Thyroid gland (tissue), 4 donors: ENCODE measurements at places on chromosomes 6 and 20. TPM values are rescaled to one million over a fixed set of nuclear protein-coding genes. Genes with fewer than 3 reads are reported as not detected.

DNA sequence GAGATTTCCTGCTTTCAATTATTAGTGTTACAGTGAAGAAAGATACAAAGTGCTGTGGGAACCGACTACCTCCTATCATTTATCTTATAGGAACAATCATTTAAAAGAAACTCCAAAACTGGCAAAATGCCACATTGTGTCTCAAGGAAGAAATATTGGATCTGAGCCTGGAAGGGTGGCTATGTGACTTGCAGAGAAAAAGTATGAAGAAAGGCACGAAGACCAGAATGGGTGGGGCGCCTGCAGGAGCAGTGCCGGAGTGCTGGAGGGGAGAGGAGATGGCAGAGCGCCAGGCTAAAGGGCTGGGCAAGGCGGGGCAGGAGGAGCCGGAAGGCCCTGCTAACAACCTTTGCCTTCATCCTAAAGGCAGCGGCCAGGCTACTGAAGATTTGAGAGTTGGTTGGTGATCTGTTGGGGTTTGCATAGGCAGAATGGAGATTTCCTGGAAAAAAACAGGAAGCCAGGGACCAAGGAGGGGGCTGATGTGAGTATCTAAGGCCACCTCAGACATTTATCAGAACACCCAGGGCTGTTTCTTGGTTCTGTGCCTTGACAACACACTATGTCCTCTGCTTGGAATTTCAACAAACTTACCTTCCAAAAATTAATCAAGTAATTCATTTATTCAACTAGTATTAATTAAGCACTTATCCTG, 125.6 kb downstream of the MAFB start:
- no peak overlapping the region for H3K4me3 ChIP-seq
- H3K36me3 ChIP-seq, result no peaks in the 10 kb centered on the region
- DNase-seq, result peak; percentile 78
- H3K27me3 ChIP-seq, result no peaks in the 10 kb centered on the region
- H3K27ac ChIP-seq, result no peak overlapping the region

DNA sequence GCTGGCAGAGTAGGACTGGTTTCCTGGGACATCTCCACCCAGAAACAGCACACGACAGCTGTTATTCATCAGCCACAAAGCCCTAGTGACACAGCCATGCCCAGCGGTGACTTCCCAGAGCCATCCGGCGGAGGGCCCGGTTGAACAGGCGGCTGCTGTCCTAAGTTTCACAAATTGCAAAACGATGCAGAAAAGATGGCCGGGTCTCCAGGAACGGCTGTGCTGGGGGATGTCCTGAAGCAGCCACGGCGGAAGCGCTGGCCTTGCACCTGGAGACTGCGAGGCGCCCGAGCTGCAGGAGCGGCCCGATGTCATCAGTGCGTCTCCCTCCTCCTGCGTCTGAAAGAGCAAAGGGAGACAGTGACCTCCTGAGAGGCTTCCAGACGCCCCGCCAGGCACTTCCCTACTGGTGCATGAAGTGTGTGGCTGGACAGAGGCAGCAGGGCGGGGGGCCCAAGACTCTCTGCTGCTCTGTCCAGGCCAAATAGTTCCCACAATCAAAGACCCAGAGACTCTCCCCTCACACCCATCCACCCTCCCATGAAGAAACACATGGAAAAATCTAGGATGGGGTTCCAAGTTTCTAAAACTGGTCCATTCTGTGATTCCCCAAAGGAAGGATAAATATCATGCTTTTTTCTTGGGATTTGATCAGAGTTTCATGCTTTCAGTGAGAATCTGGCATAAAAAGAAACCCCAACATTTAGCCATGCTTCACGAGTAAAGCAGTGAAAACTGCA, 44.0 kb downstream of the SSR1 start:
- DNase-seq, result no peak
- peaks cover 7% of the 10 kb centered on the region for H3K4me1 ChIP-seq
- H3K36me3 ChIP-seq, result no peaks in the 10 kb centered on the region
- H3K27ac ChIP-seq, result no peak overlapping the region
- no peak overlapping the region for H3K4me3 ChIP-seq
- no peaks in the 10 kb centered on the region for H3K27me3 ChIP-seq

- H3K4me1 ChIP-seq, result no peaks in the 10 kb centered on the region
- H3K36me3 ChIP-seq, result no peaks in the 10 kb centered on the region
- H3K27me3 ChIP-seq, result no peaks in the 10 kb centered on the region
- H3K4me3 ChIP-seq, result no peak overlapping the region
- H3K27ac ChIP-seq, result no peak overlapping the region
- DNase-seq, result peak; percentile 8
Measured at GRCh38 chr6:80872199-80872950, 765.9 kb downstream of the BCKDHB start.

- no peaks in the 10 kb centered on the region for H3K36me3 ChIP-seq
- DNase-seq, result no peak
Measured at GRCh38 chr6:53330137-53330536, 18.6 kb downstream of the ELOVL5 start.

DNA sequence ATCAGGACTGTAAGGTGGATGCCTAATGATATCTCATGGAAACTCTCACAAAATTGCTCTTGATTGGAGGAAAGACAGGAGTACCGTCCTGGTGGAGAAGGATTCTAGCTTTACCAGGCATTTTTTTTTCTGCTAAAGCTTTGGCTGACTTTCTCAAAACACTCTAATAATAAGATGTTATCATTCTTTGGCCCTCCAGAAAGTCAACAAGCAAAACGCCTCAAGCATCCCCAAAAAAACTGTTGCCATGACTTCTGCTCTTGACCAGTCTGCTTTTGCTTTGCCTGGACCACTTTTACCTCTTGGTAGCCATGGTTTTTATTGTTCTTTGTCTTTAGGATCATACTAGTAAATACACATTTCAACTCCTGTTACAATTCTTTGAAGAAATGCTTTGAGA, 55.5 kb upstream of the RUNX2 start:
- H3K27ac ChIP-seq, result no peak overlapping the region
- H3K36me3 ChIP-seq, result no peaks in the 10 kb centered on the region

GRCh38 chr6:89596056-89596455, 42.5 kb downstream of the LYRM2 start:
- no peaks in the 10 kb centered on the region for H3K36me3 ChIP-seq
- no peaks in the 10 kb centered on the region for H3K4me1 ChIP-seq
- H3K27ac ChIP-seq, result no peak overlapping the region
- H3K27me3 ChIP-seq, result no peaks in the 10 kb centered on the region
- no peak for DNase-seq
- H3K4me3 ChIP-seq, result no peak overlapping the region

- no peak overlapping the region for H3K27ac ChIP-seq
- H3K4me3 ChIP-seq, result no peak overlapping the region
- H3K4me1 ChIP-seq, result no peaks in the 10 kb centered on the region
- no peaks in the 10 kb centered on the region for H3K36me3 ChIP-seq
Measured at GRCh38 chr20:45059022-45059728, 41.8 kb downstream of the KCNS1 start.

DNA sequence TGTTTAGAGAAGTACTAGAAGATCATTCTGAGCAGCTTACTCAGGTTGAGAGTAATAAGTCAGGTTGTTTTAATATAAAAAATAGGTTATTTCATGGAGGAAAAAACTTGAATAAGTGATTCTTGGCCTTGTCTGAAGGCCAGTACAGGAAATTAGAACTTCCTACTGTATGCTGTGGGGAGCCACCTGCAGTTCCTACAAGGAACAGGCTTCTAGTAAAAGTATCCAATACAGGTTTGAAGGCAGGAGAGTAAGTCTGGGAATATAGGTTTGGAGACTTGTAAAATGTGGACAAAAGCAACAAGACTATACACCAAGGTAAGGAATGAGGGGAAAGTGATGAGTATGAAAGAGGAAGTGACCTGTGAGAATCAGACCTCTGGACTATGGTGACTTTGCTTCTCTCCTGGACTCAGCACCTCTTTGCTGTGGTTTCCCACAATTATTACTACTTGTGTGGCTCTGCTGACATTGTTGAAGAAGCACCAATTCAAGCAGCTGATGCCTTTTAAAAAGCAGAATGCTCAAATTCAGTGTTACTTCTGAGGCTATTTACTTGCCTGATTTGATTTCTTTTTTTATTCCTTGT, 278.6 kb downstream of the TBC1D7 start:
- H3K36me3 ChIP-seq, result no peaks in the 10 kb centered on the region
- no peak for DNase-seq
- no peaks in the 10 kb centered on the region for H3K4me1 ChIP-seq
- H3K4me3 ChIP-seq, result no peak overlapping the region
- no peaks in the 10 kb centered on the region for H3K27me3 ChIP-seq
- H3K27ac ChIP-seq, result no peak overlapping the region

DNA sequence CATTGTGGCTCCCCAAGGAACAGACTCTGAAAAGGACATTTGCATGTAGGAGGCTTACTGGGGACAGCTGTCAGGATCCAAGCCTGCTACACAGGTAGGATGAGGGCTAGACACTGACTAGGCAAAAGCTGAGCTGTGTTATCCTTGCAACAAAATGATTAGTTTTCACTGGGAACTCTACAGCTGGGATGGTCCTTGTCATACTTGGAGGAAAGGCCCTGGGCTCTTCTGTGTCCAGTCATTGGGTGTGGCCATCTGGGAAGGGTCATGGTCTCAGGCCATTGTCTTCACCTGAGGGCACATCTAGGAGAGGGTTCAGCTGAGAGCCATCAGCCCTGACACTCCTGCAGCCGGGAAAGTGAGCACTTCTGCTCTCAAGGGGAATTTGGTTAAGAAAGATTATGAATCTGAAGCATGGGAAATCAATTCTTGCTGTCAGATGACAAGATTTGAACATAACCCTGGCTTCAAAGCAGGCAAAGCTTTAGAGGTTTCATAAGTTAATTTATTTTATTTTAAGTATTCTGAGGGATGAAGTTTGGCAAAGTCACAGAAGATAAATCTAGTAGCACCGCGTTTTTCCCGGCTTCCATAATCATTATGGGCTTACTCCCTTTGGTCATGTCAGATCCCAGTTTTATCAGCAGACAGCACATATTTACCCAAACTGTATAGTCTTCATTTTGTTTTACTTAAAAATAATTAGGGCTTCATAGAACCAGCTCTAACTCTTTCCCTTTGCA, 78.4 kb upstream of the SLC22A23 start:
- no peaks in the 10 kb centered on the region for H3K4me1 ChIP-seq
- H3K4me3 ChIP-seq, result no peak overlapping the region
- DNase-seq, result no peak
- no peaks in the 10 kb centered on the region for H3K27me3 ChIP-seq
- no peak overlapping the region for H3K27ac ChIP-seq
- H3K36me3 ChIP-seq, result no peaks in the 10 kb centered on the region

DNA sequence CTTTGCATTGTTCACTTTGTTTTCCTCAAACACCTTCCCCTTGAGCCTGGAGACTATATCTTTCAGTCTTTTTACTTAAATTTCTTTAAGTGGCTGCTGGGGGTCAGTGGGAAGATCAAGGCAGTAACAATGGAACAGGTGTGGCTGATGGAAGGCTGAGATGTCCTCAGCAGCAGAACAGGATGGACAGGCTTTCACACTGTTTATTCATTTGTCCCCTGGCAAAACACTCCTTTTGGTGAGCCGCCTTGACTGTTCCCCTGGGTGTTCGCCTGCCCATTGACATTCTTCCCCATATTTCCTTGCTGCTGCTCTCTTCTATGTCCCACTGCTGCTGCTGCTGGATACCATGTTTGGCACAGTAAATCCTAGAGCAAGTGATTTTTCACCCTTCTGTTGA, 38.1 kb downstream of the RNF144B start:
- H3K27ac ChIP-seq, result peak overlapping the region; percentile 79
- DNase-seq, result peak; percentile 29
- H3K4me3 ChIP-seq, result no peak overlapping the region

DNA sequence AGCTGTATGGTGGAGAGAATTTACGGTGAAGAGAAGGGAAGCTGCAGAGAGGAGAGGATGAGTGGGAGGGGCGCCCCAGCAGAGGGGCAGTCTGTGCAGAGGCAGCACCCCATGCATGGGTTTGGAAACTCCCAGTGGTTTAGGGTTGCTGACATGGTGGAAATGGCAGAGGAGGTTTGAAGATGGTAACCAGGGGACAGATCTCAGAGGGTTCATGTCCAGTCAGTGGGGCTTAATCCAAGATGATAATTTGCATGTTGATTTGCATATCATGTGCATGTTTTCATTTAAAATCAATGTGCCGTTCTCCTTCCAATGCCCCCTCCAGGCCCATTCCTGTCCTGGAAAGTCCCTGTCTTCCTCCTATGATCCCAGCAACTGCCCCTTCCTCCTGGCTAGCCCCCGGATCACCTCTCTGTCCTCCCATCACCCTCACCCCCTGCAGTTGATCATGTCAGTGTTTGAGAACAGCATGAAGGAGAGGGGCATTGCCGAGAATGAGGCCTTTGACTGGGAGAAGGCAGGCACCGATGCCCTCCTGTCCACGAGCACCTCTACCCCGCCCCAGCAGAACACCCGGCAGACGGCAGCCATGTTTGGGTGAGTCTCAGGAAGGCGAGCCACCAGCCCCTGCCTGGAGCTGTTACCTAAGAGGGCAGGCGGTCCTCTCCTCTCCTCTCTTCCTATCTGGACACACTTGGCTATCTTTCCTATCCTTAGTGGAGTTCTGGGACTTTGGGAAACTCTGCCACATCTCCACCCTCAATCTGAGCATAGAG, 14.3 kb downstream of the TTBK1 start:
- H3K27ac ChIP-seq, result no peak overlapping the region
- no peak overlapping the region for H3K4me3 ChIP-seq
- H3K27me3 ChIP-seq, result no peaks in the 10 kb centered on the region
- no peak for DNase-seq
- H3K4me1 ChIP-seq, result no peaks in the 10 kb centered on the region

The TCP11 gene
- 1.0 TPM for total RNA-seq

The LRRC73 gene
- 1.6 TPM for total RNA-seq

The ARFGEF3 gene
- total RNA-seq, result 6.1 TPM

The PPP1R18 gene
- 14.8 TPM for total RNA-seq

The AVP gene
- not detected for total RNA-seq

The TMEM14B gene
- 217 TPM for total RNA-seq

The AK9 gene
- total RNA-seq, result 42.6 TPM

The TGM3 gene
- total RNA-seq, result not detected
